Spleen (tissue), 13 donors: ENCODE measurements at places on chromosomes 13 and 19. TPM values are rescaled to one million over a fixed set of nuclear protein-coding genes. Genes with fewer than 3 reads are reported as not detected.

SH2D3A gene
- 13.7 TPM for total RNA-seq

GRCh38 chr19:40266912-40267600 is 18.1 kb downstream of the AKT2 start:
- DNase-seq = no peak

DNA sequence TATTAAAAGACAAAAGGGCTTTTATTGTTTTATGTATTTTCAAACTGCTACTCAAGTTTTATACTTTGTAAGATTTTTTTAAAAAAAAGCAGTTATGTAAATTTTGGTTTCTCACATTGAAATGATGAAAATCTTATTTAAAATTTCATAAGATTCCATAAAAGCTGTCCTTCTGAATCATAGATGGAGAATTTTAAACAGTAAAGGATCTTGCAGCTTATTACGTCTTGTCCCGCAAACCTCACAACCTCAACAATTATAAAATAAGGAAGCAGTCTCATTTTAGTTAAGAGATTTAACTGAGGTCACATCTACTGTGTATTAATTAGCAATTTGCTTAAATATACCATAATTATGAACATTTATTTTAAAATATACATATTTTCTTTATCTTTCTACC is 581.0 kb upstream of the SPRY2 start:
- DNase-seq = no peak

- DNase-seq = no peak
Measured at GRCh38 chr19:55341171-55341588, 1.5 kb downstream of the KMT5C start.

- no peak for DNase-seq
Measured at GRCh38 chr19:8421484-8422461, 8.7 kb downstream of the MARCHF2 start.
